ENCODE measurements at places on chromosomes 3 and 15.

GRCh38 chr15:35602836-35603235 is 56.9 kb upstream of the DPH6 start:
- DNase-seq = no peak

DNA sequence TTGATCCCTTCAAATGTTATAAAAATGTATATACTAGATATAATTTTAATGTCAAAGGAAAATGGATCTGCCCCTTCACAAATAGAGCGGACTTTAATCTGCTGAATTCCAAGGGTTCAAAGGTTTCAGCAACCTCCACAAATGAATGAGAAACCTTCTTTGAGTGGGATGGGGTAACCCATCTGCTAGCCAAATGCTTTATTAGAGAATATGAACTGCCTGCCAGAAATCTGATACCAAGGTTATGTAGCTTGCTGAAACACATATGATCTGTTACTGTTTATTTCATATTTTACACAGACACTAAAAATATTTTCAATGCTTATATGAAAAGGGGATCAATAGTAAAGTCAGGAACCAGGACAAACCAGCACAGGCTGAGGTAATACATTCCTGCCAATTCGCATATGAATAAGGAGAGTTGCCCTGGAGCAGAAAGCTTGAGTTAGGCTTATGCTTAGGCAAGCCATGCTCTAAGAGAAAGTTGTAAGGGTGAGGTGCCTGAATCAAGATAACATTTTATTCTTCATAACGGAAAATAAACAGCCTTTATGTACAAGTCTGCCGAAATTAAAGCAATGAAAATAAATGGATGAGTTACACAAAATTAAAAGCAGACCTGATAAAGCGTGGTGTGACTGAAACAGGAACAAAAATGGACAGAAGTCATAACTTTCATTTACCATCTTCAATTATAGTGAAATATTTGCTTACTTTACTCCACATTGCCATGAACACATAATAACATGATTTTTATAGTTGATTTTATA is 26.5 kb downstream of the PLOD2 start:
- DNase-seq = peak; percentile 85

DNA sequence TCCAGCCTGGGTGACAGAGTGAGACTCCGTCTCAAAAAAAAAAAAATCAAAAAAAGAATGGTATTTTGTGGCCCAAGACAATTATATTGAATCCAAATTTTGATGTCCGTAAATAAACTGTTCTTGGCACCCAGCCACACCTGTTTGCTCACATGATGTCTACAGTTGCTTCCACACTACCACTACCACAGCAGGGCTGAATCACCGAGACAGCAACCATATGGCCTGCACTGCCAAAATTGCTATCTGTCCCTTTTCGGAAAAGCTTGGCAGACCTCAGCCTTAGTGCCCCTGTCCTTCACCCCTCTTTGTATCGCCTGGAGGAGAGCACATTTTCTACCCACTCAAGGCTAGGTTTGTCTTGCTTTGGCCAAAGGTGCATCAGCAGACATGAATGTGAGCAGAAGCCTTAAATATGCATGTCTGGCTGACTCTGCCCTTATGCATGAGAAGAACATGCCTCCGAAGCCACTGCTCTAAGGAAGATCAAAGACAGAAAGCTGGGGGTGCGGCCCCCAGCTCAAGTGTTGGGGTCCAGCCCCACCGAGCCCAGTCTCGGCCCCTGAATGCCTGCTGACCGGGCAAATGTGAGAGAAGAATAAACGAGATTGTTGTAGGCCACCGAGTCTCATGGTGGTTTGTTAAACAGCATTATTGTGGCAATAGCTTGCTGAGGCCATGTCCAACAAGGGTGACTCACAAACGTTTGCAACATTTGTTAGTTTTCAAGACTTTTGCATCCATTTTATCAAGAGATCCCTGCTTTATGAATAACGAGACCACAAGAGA is 108.1 kb downstream of the TPRA1 start:
- peak; percentile 62 for DNase-seq

DNA sequence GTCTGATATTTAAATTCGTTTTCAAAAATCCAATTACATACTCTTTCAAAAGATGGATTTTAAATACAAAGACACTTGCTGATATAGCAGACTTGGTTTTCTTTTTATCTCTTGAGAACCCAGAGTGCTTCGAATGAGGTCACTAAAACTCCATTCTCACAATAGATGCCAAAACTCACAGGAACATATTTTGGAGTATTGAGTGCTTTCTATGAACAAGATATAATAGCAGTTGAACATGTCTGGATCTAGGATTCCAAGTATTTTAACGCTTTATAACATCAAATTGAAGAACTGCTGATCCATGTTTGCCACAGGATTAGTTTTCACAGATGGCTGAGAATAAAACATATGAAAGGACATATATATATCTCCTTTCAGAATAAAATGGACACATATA is 113.2 kb downstream of the SAMMSON start:
- DNase-seq = no peak

GRCh38 chr3:44478055-44478468 is 592 bp upstream of the ZNF445 start:
- no peak for DNase-seq
